Activated gamma-delta T cell (primary cell): ENCODE measurements at places on chromosomes 13 and 19.

DNA sequence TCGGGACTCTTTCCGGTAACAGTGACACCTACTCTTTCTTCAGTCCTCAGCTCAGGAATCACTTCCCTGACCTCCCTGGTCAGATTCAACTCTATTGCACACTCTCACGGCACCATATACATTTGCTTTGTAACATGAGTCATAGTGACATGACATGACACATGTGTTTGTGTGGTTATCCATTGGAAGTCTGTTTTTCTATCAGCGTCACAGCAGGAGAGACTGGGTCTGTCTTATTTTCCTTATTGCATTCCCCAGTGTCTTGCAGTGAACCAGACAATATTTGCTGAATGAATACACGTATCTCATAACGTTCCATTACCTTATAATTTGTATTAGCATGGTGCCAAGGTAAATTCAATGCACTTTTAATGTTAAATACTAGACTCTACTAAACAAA is 102.0 kb downstream of the DCLK1 start:
- no peak for DNase-seq

- DNase-seq: no peak
Observed at GRCh38 chr13:95676105-95676761, 706 bp upstream of the DNAJC3 start.

DNA sequence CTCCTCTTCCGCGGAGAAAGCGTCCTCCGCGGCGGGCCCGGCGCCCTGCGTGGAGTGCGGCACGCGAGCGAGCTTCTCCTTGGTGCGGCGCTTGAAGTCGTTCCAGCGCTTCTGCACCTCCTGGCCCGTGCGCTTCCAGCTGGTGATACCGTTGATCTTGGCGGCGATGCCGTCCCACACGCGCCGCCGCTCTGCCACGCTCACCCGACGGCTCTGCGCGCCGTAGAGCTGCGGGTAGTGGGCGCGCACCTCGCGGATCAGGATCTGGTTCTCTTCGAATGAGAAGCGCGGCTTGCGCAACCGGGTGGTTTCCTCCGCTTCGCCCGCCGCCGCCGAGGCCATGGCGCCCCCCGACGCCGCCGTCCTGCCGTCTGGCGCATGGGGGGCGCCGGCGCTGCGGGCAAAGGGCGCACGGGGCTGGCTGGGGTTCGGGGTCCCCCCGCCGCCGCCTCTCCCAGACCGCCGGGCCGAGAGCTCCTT is 941 bp downstream of the MYPOP start:
- no peak for DNase-seq

GRCh38 chr19:41206456-41206855 is 12.6 kb upstream of the AXL start:
- DNase-seq: no peak

GRCh38 chr13:106357198-106357597 is 178.3 kb downstream of the EFNB2 start:
- DNase-seq: no peak

DNA sequence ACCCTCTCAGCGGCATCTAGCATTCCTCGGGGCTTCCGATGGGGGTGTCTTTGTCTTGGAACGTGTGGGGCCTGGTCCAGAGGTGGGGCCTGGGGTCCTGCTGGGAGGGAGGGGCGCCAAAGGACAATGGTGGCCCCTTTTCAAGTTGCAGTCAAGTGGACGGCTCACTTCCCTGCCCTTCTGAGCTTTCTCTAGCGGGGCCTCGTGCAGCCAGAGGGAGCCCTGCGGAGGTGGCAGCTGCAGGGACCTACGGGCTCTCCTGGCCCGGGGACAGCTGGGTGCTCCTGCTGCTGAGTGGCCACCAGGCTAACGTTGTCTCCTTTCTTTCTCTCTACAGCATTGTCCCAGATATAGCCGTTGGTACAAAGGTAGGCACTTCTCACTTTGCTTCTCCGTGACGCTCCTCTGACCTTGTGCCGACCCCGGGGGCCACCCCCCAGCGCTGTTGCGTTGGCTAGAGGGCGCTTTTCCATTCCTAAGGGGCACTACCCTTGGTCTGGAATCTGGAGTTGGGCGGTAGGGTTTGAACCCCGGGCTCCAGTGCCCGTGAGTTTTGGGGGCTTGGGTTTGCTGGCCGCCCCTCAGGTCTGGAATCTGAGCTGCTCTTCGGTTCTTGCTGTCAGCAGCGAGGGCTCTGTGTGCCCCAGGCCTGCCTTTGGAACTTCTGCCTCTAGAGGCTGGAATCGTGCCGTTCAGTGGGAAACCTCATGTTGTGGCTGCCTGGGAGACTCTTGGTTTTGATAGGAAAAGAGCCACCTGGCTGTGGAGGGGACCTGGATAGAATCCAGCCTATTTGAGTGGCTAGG is 2.0 kb downstream of the PTBP1 start:
- no peak for DNase-seq

DNA sequence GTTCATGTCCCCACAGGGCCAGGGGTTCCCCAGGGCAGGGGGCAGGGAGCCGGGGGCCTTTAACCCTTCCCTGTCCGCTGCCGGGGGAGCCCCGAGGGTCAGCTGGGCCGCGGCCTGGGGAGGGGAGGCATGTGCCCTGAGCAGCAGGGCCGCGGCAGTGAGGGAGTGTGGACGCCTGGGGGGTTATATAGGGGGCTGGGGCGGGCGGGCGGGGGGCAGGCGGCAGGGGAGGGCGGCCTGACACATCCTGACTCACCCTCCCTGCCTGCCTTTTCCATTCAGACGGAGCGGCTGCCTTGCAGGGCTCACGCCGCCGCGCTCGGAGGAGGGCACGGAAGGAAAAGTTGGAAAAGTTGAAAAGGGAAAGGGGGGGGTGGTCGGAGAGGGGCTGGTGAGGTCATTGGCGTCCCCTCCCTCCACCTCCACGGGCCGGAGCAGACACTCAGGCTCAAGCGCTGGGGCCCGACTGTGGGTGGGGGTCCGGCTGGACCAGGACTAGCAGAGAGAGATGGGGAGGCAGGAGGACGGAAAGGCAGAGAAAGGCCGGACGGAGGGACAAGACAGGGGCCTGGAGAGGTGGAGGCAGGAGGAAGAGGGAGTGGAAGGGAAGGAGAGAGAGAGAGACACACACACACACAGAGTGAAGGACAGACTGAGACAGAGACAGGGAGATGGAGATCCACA is at the start of gene IL11:
TSS of gene IL11 (minus strand) at position 159 of the 684 bp plus-strand sequence. CDS start at position 6, 153 bp downstream.
- no peak for DNase-seq

- no peak for DNase-seq
Observed at GRCh38 chr13:66556306-66556705, 673.8 kb downstream of the PCDH9 start.

- no peak for DNase-seq
Observed at GRCh38 chr19:46674416-46675178, 13.6 kb upstream of the DACT3 start.

- no peak for DNase-seq
Observed at GRCh38 chr13:102131246-102131645, 270.6 kb downstream of the FGF14 start.

DNA sequence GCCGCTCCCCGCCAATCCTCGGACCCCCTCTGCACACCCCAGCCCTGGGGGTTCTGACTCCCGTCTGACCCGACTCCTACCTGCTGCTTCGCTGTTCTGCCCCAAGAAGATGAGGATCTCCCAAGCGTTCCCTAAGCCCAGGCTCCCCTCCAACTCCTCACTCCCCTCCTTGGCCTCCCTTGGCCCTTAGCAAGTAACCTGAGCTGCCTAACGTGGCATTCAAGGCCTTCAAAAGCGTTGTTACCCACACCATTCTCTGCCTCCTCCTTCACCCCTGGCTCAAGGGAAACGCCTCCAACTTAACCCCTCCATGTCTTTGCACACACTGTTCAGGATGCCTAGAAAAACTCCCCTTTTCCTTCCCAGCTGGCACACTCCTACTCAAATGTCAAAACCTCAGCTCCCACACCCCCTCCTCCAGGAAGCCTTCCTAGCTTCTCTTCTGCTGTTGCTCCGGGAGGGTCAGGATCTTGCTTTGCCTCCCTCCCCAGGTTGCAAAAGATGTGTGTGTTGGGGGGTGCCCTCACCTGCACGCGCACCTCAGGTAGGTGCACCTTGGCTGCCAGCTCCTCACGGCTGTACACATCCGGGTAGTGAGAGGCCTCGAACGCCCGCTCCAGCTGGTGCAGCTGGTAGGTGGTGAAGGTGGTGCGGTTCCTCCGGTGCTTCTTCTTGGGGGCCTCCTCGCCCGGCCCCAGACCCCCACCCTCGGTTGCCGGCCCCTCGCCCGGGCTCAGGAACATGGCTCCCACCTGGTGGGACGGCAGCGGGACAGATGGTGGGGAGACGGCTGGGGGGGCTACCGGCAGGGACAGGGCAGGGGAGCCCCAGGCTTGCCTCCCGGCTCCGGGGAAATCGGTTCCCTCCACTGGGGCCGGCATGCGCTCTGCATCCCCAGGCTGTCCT is 775 bp downstream of the RAX2 start:
- DNase-seq: no peak

- no peak for DNase-seq
Observed at GRCh38 chr19:42288387-42288786, 13.5 kb upstream of the PRR19 start.

DNA sequence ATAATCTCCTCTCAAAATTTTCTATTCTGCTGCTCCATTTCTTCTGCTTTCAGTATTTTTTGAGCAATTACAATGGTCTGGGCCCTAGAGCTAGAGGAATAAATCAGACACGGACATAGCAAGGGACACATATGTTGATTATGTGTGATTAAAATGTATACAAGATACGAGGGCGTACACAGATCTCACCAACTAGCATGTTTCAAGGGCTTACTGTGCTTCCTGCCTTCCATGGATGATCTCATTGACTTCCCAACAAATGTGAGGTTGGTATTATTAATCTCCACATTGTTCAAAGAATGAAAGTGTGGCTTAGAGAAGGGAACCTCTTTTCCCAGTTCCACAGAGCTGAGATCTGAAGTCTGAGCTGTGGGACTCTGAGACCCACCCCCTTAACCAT is 9.1 kb downstream of the PLD3 start:
- no peak for DNase-seq

DNA sequence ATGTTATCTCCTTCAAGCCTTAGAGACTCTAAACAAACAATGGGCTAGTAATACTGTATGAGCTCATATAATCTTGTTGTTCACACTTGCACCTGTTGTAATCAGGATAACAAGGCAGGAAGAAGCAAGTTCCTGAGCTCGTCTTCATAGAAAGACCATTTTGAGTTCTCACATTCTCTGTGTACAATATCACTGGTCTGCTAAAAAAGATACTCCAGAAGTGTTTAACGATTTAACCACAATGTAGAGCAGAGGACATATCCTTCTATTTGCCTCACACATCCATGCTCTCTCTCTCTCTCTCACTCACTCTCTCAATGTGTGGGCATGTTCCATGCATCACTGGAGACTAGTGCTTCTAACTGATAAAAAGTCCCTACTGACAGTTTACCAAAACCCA is 122.9 kb downstream of the MIPEP start:
- DNase-seq: no peak
